ENCODE measurements at places on chromosomes 4 and X.

DNA sequence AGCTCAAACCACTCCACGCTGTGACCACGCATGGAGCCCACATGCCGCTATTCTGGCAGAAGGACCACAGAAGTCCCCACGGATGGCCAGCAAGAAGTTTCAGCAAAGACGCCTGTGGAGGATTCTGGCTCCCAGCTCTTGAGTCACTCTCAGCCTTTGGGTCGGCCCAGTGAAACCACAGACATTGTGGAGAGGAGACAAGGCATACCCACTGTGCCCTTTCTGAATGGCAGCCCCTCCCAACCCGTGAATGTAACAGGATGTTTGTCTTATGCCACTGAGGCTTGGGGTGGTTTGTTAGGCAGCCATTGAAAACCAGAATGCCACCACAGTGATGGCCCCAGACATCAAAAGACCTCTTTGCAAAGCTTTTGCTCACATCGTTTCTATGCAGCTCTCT is 42.7 kb downstream of the ABLIM2 start:
- no peak for DNase-seq

DNA sequence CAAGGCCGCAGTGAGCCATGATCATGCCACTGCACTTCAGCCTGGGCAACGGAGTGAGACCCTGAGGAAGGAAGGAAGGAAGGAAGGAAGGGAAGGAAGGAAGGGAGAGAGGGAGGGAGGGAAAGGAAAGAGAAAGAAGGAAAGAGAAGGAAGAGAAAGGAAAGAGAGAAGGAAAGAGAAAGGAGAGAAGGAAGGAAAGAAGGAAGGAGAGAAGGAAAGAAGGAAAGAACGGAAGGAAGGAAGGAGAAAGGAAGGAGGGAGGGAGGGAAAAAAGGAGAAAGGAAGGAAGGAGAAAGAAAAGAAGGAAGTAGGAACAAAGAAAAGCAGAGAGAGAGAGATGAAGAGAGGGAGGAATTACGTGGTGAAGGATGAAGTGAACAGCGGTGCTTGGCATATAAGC is 30.4 kb downstream of the PRPS1 start:
- DNase-seq = no peak

DNA sequence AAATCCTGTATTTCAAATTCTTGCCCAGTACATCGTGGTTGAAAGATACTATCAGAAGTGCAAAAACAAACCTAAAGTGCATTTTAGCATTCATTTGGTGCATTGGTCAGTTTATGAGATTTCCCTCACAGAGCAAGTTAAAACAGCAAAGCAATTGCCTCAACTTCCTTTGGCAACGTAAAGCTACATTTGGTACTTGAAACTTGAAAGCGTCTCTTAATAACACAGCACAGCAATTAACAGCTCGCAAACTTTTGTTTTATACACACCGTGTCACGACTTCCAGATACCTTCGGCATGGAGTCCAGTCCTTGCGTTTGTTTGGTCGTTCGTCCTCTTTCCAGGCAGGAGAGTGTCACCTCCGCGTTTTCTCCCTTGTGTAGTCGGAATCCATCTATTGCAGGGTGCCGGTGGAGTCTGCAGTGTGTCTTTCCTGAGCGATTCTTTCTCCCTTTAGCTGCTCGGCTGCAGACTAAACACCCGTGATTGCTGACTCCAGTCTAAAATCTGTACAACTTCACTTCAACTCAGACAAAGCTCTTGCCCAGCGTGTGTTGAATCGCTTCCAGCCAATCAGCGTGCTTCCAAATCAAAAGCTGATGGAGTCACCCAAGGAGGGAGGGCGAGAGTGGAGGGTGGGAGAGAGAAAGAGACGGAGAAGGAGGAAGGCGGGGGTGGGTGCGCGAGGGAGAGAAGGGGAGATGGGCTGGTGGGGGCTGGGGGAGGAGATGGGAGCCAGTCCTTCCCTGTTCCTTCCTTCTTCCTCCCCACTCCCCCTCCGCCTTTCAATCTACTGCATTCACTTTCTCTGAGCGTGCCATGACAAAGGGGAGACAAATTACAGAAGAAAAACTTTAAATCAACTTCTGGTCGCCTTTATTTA is at the start of gene PCDH18:
TSS of gene PCDH18 (minus strand) at position 509 of the 883 bp plus-strand sequence. CDS start at position 103, 406 bp downstream.
- no peak for DNase-seq

DNA sequence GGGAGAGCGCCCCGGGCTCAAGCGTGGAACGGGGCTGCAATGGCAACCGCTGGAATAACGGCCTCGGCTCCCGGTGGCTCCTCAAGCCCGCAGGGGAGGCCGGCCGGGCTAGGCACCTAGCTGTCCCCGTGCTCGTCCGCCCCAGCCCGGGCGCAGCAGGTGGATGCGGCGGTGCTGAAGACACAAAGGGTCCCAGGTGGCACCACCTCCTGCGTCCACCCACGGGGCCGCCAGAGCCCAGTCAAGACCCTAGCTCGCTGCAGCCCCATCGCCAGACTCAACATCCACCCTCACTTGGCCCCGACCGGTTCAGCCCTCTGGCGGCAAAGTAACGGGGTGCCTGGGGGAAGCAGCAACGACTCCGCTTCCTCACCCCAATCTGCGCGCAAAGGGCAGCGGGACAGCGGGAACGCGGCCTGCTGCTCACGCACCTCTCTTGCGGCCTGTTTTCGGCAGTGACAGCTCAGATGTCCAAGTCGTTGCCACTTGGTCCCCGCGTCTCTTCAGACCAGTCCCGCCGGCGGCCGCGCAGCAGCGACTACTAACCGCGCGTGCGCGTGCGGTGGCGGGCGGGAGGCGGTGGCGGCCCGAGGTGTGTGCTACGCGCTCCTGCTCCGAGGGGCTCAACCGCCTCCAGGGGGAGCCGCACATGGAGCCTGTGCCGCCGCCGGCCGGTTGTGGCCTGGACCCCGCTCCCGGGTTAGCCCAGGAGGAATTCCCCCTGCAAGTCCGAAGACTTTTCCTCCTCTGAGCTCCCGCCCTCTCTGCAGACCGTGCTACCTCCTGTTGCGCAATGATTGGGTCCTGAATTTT is at the start of gene CLGN:
TSS of gene CLGN (minus strand) at position 543 of the 813 bp plus-strand sequence. CDS start 14,570 bp downstream, outside the sequence.
- DNase-seq = peak; percentile 56

DNA sequence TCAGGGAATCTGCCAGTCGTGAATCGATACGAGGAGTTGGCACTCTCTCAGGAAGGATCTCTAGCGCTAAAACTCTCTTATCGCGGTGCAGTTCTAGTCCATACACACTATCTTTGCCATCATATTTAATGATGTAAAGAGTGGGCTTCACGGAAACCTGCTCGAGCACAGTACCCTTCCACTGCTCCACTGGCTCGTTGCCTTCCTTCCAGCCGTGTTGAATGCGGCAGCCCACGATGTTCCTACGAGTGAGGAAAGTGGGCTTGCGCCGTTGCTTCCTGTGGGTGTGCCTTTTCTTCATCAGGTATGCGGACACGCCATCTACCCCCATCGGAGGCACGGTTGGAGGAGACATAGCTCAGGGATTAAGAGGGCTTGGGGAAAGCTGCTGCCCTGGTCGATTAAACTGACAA is 661 bp downstream of the SPIN4 start:
- DNase-seq = no peak

All from stimulated activated naive B cell treated with anti-CD40 and anti-IgM and Interleukin-4, amounts not matched to agents 10 μg/mL and 1 μg/mL and 100 μg/mL, for 72 hours (primary cell).